ENCODE measurements at places on chromosomes 13 and 19.

- H3K36me3 ChIP-seq, result no peaks in the 10 kb centered on the region
- H3K27me3 ChIP-seq, result no peaks in the 10 kb centered on the region
- H3K27ac ChIP-seq, result no peak overlapping the region
- DNase-seq, result no peak
These were observed 12.5 kb upstream of the NCR1 start for GRCh38 chr19:54893406-54893805.

DNA sequence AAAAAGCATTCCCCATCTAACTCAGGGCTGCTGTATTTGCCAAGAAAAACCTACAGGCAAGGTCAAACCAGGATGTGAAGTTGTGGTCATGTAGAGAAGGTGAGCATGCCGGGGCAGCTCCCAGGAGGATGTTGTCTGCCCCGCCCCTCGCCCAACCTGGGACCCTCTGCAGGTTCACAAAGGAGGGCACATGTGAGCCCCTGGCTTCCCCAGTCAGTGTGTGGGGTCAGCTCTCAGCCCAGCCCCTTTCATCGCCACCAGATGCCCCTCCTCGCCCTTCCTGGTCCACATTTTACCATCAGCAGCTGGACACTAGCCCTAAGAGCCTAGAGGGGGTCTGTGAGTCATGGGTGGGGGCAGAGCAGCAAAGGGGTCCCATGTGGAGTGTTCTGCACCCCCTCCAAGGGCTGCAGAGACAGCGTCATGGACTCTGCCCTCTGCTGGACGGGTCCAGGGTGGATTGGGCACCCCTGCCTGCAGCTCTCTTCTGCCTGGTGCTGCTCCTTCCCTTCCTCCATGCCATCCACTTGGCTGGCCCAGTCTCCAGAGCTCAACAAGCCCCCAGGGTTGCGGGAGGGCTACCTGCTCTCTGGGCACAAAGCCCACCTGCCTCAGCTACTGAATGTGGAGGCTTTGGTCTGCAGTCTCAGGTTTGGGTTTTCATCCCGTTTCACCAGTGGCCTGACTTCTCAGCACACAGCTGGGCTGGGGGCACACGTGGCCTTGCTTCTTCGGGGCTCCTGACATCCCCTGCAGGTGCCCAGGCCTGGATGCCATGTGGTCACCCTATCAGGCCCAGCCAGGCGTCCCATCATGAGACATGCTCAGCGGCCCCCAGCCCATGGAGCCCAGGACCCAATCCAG, 3.7 kb downstream of the PLEKHF1 start:
- peak overlapping the region; percentile 97 for H3K27ac ChIP-seq
- no peak for DNase-seq
- H3K36me3 ChIP-seq, result peaks cover 3% of the 10 kb centered on the region
- no peaks in the 10 kb centered on the region for H3K27me3 ChIP-seq
- H3K4me3 ChIP-seq, result no peak overlapping the region
- peaks cover 77% of the 10 kb centered on the region for H3K4me1 ChIP-seq

DNA sequence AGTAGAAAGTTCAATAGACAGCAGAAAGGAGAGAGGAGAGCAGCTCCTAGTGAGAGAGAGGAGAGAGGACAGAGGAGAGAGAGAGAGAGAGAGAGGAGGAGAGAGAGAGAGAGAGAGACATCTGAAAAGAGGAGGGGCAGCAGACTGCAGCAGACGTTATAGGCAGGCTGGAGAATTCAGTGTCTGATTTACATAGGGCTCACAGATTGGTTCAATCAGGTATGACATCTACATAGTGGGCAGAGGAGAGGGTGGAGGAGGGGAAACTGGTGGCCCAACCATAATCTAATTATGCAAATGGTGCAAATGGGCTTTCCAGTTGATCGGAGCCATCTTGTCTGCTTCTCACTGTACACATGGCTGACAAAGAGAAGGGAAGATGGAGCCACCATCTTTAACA, 221.3 kb upstream of the TRPC4 start:
- H3K27me3 ChIP-seq, result no peaks in the 10 kb centered on the region
- H3K36me3 ChIP-seq, result no peaks in the 10 kb centered on the region
- H3K4me3 ChIP-seq, result no peak overlapping the region
- no peak overlapping the region for H3K27ac ChIP-seq
- DNase-seq, result no peak

- no peaks in the 10 kb centered on the region for H3K4me1 ChIP-seq
- H3K36me3 ChIP-seq, result no peaks in the 10 kb centered on the region
- H3K4me3 ChIP-seq, result no peak overlapping the region
- no peaks in the 10 kb centered on the region for H3K27me3 ChIP-seq
- no peak for DNase-seq
These were observed 858.0 kb downstream of the SLITRK1 start for GRCh38 chr13:83024232-83024631.

GRCh38 chr13:63107179-63107943, 1691.7 kb upstream of the PCDH20 start:
- H3K4me1 ChIP-seq, result no peaks in the 10 kb centered on the region
- no peak overlapping the region for H3K27ac ChIP-seq
- DNase-seq, result no peak
- no peaks in the 10 kb centered on the region for H3K36me3 ChIP-seq
- no peaks in the 10 kb centered on the region for H3K27me3 ChIP-seq
- H3K4me3 ChIP-seq, result no peak overlapping the region

DNA sequence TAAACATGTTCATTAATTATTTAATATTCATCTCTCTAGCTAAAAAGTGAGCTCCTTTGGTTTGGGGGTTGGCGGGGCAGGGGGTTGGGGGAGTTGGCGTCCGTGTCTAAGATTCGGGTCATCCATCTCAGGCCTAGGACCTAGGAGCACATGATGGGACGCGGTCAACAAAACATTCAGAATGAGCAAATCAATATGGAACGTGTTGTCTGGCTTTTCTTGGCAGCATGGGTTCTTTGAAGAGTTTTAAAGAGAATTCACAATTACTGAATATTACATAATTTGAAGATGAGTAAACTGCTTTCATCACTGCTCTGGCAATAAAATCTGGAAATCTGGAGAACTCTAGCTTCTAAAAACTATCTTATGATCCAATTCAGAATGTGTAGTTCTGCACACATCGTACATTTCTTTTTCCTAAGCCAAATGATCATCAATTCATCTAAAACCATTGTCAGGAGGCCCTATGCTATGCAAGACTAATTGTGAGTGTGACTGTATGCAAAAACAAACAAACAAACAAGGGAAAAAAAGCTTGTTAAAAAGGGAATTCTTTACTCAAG, 5.4 kb upstream of the ARGLU1 start:
- peak overlapping the region; percentile 74 for H3K27ac ChIP-seq
- H3K27me3 ChIP-seq, result no peaks in the 10 kb centered on the region
- peak overlapping the region; percentile 3 for H3K4me3 ChIP-seq

DNA sequence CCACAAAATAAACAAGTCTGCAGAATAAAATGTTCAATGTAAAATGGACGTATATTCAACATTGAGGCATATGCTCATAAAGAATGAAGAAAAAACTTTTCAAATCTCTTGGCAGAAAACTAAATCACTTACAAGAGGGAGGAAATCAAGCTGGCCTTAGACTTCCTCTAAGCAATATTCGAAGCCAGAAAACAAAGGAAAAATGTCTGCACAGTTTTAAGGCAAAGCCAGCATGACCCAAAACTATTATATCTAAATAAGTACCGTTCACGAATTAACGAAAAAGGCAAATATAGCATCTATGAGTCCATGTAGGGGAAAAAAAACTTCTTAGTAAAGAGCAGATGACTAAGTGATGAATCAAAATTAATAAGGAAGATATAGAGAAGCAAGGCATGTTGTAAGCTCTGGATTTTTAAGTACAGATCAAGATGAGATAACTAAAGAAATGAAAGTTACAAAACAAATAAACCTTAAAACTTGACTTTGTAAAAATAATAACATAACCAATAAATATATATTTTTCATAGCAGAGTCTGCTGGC, 101.3 kb downstream of the KCNRG start:
- peaks cover 9% of the 10 kb centered on the region for H3K4me1 ChIP-seq
- no peaks in the 10 kb centered on the region for H3K36me3 ChIP-seq

- no peak for DNase-seq
- H3K36me3 ChIP-seq, result no peaks in the 10 kb centered on the region
- H3K27me3 ChIP-seq, result no peaks in the 10 kb centered on the region
- peak overlapping the region; percentile 92 for H3K27ac ChIP-seq
- H3K4me1 ChIP-seq, result peaks cover 26% of the 10 kb centered on the region
These were observed 600 bp downstream of the UBE2S start for GRCh38 chr19:55406826-55407549.

GRCh38 chr19:38788478-38789243, at the start of gene LGALS7B:
LGALS7B (plus strand) TSS chr19:38789200; CDS start chr19:38789227, 27 bp downstream.
- peaks cover 23% of the 10 kb centered on the region for H3K4me1 ChIP-seq
- H3K36me3 ChIP-seq, result no peaks in the 10 kb centered on the region
- no peak for DNase-seq
- no peaks in the 10 kb centered on the region for H3K27me3 ChIP-seq
- H3K27ac ChIP-seq, result peak within 1 kb of the TSS; percentile 57
- H3K4me3 ChIP-seq, result no peak within 1 kb of the TSS
